ENCODE measurements at places on chromosomes 5 and 9. TPM values are rescaled to one million over a fixed set of nuclear protein-coding genes. Genes with fewer than 3 reads are reported as not detected.

DNA sequence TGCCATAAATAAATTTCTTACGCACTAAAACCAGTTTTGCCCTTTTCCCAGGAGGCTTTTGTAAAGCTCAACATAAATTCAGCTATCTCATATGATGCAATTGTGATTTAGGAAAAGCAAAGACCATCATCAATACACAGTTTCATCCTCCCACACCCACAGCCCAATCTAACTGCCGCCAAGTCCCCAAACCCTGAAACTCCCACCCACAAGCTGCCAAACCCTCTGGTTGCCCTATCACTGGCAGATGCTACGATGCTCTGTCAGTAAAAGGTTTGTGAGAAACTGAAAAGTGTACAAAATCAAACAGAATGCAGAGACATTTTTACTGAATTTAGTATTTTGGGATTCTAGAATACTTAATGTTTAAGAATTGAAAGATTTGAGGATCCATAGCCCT lies 42.8 kb upstream of the NR4A3 start:
- H3K4me1 ChIP-seq: peaks cover 13% of the 10 kb centered on the region
- no peak overlapping the region for H3K27ac ChIP-seq
- peaks cover 2% of the 10 kb centered on the region for H3K36me3 ChIP-seq
- DNase-seq: no peak
- H3K4me3 ChIP-seq: no peak overlapping the region

DNA sequence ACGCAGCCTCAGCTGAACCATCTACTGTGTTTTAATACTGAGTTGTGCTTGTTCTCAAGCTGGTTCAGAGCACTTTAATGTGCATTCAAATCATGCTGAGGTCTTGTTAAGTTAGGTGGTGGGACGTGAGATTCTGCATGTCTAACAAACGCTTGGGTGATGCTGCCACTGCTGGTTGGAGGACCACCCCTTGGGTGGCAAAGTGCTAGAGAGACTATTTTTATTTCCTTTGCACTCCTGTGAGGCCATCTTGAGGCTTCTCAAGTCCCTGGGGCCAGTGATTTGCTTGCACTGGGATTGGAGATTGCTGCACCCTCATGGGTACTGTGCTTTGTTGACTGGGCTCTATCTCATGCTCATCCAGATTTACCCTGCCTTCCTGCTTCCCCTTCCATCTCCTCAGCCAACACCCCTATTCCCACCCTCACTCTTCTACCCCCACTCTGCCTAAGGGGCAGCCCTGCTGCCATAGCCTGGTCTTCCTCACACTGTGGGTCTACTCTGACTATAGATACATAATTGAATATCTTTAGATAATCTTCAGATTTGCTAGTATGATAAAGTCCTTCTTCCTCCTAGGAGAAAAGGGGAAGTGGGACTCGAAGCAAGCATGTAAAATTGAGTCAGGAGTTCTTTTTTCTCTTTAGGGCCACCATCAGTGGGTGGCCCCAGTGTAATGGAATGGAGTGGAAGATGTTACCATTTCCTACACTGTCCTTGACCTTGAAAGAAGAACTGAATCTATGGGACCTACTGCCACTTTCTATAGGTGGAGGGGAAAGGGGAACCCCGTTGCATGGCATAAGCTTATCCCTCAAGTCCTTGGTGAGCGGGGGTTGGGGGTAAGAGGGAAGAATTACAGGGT lies 45.1 kb upstream of the SUB1 start:
- DNase-seq: no peak
- no peaks in the 10 kb centered on the region for H3K27me3 ChIP-seq
- peaks cover 17% of the 10 kb centered on the region for H3K36me3 ChIP-seq
- H3K27ac ChIP-seq: peak overlapping the region; percentile 72
- peaks cover 92% of the 10 kb centered on the region for H3K4me1 ChIP-seq

DNA sequence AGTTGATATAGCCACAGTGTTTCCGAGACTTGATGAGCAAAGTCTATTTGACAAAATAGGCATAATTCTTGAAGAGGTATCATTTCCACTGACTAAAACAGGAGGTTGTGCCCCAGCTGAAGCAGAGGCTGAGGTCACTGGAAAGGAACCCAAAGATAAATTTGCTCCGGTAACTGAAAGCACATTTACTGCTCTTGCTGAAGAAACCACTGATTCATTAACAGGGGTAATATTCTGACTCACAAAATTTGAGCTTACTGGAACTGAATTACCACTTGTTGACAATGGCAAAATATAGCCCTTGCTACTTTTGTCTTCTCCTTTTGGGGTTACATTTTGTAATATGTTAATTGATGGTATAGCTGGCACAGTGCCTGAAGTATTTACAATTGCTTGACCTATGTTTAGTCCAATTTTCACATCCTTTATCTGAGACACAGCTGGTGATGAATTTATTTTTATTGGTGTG lies 30.2 kb downstream of the MLANA start:
- DNase-seq: no peak
- H3K36me3 ChIP-seq: peaks cover 42% of the 10 kb centered on the region
- H3K4me3 ChIP-seq: no peak overlapping the region
- H3K4me1 ChIP-seq: peaks cover 16% of the 10 kb centered on the region

Gene ASB6
- 25.0 TPM for total RNA-seq

DNA sequence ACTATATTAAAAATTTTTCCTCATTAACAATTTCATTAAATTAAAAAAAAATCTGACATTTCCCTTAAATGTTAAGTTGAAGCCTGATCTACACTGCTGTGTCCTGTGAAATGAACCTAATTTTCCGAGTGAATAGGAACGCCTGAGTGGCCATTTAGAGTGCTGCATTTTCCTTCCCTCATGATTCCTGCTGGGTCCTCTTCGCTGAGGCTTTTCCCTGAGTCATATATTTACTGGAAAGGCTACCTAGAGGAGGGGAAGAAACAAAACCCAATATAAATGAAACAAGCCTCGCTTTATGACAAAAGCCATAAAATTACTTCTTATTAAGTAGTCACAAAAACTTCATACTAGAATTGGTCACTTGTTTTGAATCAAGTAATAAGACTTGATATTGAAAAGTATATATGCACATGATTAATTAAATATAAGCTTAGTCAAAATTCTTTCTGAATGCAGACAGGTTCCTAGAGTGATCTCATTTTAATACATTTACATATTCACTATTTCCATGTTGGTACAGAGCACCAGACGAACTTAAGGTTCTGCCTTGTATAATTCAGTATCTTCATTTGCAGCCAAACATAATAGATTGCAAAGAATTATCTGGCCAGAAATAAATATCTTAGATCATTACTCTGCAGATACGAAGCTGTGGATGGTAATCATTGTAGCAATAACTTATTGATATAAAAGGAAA lies 6.3 kb upstream of the ISCA1 start:
- no peaks in the 10 kb centered on the region for H3K27me3 ChIP-seq
- peaks cover 6% of the 10 kb centered on the region for H3K4me1 ChIP-seq
- no peak for DNase-seq
- H3K4me3 ChIP-seq: no peak overlapping the region
- H3K27ac ChIP-seq: no peak overlapping the region

GRCh38 chr5:83564069-83564749 lies 92.7 kb downstream of the VCAN start:
- no peak overlapping the region for H3K27ac ChIP-seq
- H3K4me1 ChIP-seq: peaks cover 5% of the 10 kb centered on the region
- peaks cover 47% of the 10 kb centered on the region for H3K27me3 ChIP-seq
- DNase-seq: no peak
- no peak overlapping the region for H3K4me3 ChIP-seq

Gene FAM153A
- total RNA-seq: 0.54 TPM

- H3K36me3 ChIP-seq: no peaks in the 10 kb centered on the region
- peaks cover 4% of the 10 kb centered on the region for H3K4me1 ChIP-seq
- DNase-seq: no peak
- no peaks in the 10 kb centered on the region for H3K27me3 ChIP-seq
These were observed 53.2 kb upstream of the TMEM171 start for GRCh38 chr5:73067213-73067612.

Gene QSOX2
- 13.6 TPM for total RNA-seq

DNA sequence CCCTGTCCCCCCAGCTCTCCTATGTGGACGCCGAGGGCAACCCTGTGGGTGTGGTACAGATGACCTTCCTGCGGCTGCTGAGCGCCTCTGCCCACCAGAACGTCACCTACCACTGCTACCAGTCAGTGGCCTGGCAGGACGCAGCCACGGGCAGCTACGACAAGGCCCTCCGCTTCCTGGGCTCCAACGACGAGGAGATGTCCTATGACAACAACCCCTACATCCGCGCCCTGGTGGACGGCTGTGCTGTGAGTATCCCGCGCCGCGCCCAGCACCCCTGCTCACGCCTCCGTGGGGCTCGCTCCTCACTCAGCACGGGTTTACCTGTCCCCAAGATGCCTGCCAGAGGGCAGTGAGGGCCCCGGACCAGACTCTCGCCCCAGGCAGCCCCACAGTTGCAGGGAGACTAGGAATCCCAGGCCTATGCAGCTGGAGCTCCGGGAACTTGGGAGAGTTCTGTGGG lies 45.6 kb upstream of the FCN2 start:
- no peak overlapping the region for H3K4me3 ChIP-seq
- no peak for DNase-seq
- H3K27ac ChIP-seq: no peak overlapping the region
- H3K36me3 ChIP-seq: no peaks in the 10 kb centered on the region
- H3K4me1 ChIP-seq: no peaks in the 10 kb centered on the region

DNA sequence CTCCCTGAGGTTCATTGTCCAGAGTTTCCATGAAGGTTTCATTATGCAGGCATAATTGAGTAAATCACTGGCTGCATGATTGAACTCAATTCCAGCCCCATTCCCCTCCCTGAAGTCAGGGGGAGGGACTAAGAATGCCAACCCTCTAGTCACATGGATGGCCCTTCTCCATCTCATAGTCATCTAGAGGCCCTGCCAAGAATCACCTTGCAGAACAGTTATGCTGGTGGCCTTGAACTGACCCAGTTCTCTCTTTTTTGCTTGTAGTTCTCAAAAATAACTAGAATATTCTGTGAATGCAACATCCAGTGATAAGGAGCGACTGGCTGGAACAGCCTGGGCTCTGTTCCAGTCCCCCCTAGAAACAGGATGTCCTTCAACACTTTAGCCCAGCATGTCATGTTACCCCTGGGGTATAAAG lies 31.7 kb downstream of the SLC35A4 start:
- H3K36me3 ChIP-seq: no peaks in the 10 kb centered on the region
- no peak overlapping the region for H3K27ac ChIP-seq
- H3K4me1 ChIP-seq: no peaks in the 10 kb centered on the region
- no peak overlapping the region for H3K4me3 ChIP-seq
- DNase-seq: no peak

- no peaks in the 10 kb centered on the region for H3K4me1 ChIP-seq
- no peaks in the 10 kb centered on the region for H3K27me3 ChIP-seq
- peaks cover 21% of the 10 kb centered on the region for H3K36me3 ChIP-seq
These were observed 13.8 kb upstream of the ZDHHC11 start for GRCh38 chr5:864492-865167.

GRCh38 chr5:67817652-67818051 lies 397.9 kb upstream of the PIK3R1 start:
- peaks cover 2% of the 10 kb centered on the region for H3K4me1 ChIP-seq
- no peaks in the 10 kb centered on the region for H3K36me3 ChIP-seq
- no peak for DNase-seq
- H3K27ac ChIP-seq: no peak overlapping the region

Gene SNX24
- total RNA-seq: 1.8 TPM

Gene GFPT2
- total RNA-seq: 0.37 TPM

- no peak overlapping the region for H3K27ac ChIP-seq
- no peak for DNase-seq
- no peak overlapping the region for H3K4me3 ChIP-seq
- H3K27me3 ChIP-seq: no peaks in the 10 kb centered on the region
These were observed 161.2 kb downstream of the ZNF462 start for GRCh38 chr9:107024193-107024592.

Gene SLC36A3
- not detected for total RNA-seq

Gene STK32A
- not detected for total RNA-seq

- H3K36me3 ChIP-seq: no peaks in the 10 kb centered on the region
- DNase-seq: no peak
- H3K4me1 ChIP-seq: no peaks in the 10 kb centered on the region
- H3K4me3 ChIP-seq: no peak overlapping the region
- H3K27ac ChIP-seq: no peak overlapping the region
These were observed 825.0 kb downstream of the TLR4 start for GRCh38 chr9:118529210-118529609.

DNA sequence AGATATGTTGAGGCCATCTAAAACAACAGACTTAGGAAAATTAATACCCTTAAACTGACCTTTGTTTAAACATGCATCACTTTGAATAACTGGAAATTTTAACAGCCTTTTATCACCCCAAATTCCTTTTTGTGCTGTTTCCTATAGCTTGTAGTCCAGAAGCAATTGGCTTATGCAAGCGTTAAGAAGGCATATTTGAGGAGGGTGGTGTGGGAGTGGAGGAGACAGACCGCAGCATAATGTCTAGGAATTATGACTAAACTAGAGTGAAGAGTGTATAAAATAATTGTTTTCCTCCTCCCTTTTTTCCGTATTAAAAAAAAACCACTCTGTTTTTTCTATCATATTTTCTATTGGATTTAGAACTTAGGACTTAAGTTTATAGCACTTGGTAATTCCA lies 51.8 kb upstream of the MPDZ start:
- H3K4me1 ChIP-seq: no peaks in the 10 kb centered on the region
- DNase-seq: no peak
- no peaks in the 10 kb centered on the region for H3K27me3 ChIP-seq

GRCh38 chr5:34967540-34967939 lies 38.2 kb downstream of the DNAJC21 start:
- no peak overlapping the region for H3K27ac ChIP-seq
- no peaks in the 10 kb centered on the region for H3K27me3 ChIP-seq
- DNase-seq: no peak

- H3K4me3 ChIP-seq: no peak overlapping the region
- DNase-seq: no peak
- no peaks in the 10 kb centered on the region for H3K4me1 ChIP-seq
- H3K27ac ChIP-seq: no peak overlapping the region
- H3K36me3 ChIP-seq: no peaks in the 10 kb centered on the region
These were observed 47.1 kb downstream of the ISOC1 start for GRCh38 chr5:129141696-129142095.

GRCh38 chr9:133487331-133487725 lies 8.4 kb upstream of the SLC2A6 start:
- no peak for DNase-seq
- H3K4me3 ChIP-seq: no peak overlapping the region
- H3K27ac ChIP-seq: no peak overlapping the region

DNA sequence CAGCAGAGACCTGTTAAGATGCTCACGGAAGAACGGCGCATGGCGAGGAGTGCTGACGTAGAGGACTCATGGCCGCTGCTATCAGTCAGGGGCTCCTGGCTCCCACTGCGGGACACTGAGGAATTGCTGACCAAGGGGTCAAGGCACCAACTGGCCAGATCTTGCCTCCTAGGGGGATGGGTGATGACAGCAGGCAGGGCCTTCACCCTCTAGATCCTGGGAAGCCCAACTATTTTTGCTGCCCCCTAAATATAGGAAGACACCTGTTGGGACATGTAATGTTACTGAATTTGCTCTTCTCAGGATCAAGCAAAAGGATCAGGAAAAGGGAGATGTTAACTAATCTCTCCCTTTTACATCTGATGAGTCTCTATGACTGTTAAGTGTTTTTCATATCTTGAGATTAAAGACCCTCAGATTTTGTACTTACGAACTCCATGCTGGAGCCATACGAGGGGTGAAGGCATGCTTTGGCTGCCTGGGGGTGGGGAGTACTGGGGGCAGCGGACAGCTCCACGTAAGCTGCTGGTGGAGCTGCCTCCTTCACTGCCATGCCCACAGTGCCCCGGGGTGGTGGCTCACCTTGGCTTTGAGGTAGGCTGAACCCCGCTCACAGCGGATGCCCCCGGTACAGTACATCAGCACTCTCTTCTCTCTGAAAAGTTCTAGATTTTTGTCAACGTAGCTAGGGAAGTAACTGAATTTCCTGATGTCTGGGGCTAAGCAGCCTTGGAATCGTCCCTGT lies 28.1 kb downstream of the TSTD2 start:
- H3K27ac ChIP-seq: no peak overlapping the region
- no peak for DNase-seq
- H3K4me1 ChIP-seq: no peaks in the 10 kb centered on the region
- no peak overlapping the region for H3K4me3 ChIP-seq
- no peaks in the 10 kb centered on the region for H3K27me3 ChIP-seq
